ENCODE measurements at places on chromosomes 11 and 22.

DNA sequence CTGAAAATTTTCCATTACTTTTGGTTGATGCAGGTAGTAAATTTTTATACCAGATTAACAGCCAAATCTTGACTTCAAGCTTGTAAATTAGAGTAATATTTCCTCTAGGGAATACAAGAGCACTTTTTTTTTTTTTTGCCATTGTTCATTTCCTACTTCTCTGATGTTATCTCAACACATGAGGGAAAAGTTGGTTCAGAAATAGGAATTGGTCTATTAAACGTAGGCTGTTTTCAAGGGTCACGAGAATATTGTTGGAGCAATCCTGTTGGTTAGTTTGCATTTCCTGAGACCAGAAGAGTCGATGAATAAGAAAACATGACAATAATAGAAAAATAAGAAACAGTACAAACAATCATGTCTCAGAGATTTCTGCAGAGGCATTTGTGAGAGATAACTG lies 453.9 kb upstream of the CCDC179 start:
- no peak for DNase-seq

- no peak for DNase-seq
Measured at GRCh38 chr11:104619751-104620150, 278.5 kb downstream of the CASP12 start.

DNA sequence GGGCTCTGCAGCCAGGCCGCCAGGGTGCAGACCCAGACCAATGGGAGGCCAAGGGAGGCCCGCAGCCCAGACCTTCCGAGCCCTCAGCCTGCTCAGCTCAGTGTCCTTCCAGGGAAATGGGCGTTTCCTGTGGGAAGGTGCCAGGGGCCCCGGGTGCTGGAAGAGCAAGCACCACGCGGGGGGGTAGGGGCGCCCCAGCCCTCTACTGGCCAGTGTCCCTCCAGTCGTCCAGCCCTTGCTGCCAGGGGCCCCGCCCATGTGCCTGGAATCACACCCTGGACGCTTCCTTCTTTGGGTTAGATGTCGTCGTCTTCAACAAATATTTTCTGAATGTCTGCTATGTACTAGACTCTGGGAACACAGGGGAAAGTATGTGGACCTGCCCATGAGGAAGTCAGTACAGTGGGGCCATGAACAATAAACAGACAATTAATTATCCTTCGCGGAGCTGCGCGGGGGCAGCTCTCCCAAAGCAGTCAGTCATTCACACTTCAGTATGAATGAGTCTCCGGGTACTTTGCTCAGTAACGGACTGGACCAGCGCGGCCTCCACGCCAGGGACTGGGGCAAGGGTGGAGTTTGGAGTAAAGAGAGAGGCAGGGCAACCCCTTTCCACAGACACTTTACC lies 60.2 kb downstream of the CDKN1C start:
- DNase-seq, result no peak

DNA sequence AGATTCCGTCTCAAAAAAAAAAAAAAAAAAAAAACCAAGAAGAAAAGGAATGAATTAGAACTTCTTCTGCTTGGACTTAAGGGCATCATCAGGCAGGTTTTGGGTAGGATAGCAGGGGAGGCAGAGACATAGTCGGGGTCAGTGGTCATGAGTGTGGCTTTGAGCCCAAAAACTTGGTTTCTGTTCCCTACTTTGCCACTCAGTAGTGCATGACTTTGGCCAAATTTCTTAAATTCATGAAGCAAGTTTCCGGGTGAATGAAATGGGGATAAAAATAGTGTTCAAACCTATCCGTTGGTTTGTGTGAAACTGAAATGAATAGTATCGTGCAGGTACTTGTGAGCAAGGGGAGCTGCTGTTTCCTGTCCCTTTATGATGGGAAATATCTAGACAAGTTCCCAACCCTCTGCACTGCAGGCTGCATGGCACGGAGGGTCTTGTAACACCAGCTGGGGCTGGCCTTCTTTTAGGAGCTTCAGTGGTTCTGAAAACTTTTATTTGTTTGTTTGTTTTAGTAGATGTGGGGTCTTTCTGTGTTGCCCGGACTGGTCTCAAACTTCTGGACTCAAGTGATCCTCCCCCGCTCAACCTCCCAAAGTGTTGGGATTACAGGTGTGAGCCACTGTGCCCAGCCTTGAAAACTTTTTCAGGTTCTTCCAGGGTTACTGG lies 18.4 kb downstream of the NEAT1 start:
- DNase-seq, result no peak

- no peak for DNase-seq
Measured at GRCh38 chr11:129612447-129612961, 203.1 kb upstream of the TMEM45B start.

- no peak for DNase-seq
Measured at GRCh38 chr11:77206264-77207018, 78.4 kb downstream of the MYO7A start.

- DNase-seq, result no peak
Measured at GRCh38 chr11:124762624-124763155, 600 bp upstream of the ESAM start.

DNA sequence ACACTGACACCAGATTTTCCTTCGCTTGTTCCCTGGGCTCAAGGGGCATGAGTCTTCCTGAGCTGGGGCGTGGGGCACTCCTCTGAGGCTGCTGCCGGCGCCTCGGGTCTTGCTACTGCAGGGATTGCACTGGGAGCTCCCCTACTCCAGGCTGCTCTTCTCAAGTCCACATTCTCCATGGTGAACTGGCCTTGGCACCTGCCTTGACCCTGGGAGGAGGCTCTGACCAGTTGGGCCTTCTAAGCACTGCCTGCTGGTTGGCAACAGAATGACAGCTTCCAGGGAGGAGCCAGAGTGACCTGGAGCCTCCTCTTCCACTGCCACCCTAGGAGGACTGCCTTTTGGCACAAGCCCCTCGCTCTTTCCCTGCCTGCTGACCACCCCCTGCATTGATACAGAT lies 9.5 kb downstream of the FREY1 start:
- no peak for DNase-seq

DNA sequence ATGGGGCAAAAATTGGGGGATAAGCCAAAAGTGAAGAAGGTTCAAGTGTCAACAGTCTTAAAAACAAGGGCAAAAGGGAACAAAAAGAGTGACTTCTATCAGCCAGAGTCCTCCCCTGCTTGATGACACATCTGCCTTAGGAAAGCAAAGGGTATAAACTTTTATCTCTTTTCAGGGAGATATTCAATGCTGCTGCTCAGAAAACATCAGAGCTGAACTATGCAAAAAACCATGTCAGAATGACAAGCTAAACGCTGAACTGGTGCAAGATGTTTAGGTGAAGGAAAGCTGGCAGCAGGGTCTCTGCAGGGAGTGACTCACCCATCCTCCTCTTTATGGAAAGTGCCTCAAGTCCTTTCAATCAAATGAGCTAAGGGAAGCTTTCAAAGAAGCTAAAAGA lies 24.7 kb downstream of the ALG9 start:
- DNase-seq, result no peak

- no peak for DNase-seq
Measured at GRCh38 chr11:128589998-128590397, 2.6 kb upstream of the ETS1 start.

DNA sequence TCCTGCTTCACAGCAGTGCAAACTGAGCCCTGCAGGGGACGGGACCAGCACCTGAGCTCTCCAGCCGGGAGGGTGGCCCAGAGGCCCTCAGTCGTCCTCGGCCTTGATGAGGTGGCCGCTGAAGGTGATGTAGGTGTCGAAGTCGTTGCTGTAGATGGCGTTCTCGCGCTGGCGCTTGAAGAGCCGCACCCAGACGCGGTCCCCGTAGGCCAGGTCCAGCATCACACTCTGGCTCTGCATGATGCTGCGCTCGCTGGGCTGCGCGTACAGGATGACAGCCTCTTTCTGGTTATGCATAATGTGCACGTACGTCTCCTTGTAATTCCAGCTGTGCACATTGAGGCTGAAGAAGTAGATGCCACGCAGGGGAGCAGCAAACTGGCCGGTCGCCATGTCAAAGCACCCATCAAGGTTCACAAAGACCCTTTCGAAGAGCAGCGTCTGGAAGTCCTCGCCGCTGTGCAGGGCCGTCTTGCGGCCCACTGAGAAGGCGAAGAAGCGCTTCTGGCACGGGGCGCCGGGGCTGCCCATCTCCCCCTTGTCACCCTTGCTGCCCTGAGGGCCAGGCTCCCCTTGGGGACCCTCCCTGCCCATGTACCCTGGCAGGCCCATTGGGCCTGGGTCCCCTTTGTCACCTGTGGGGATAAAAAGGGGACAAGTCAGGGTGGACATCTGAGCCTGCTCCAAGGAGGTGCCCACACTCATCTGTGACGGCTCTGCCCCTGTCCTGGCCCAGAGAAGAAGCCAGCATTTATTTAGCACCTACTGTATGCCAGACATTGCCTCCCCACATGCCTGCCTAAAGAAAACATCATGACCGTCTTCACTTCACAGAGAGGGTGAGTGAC lies 5.7 kb downstream of the C1QTNF6 start:
- DNase-seq, result no peak

DNA sequence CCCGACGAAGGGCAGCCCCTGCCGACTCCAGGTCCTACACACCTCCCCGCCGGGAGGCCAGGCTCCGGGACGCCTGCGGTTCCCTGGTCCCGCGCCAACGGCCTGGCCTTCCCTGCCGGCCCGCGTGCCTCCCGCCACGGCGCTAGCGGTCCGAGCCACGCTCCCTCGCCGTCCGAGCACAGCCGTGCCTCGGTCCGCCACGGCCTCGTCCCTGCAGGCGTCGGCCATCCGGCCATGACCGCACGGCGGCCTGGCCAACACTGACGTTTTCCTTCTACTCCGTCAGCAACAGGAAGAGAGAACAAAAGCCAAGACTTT lies 532 bp downstream of the EIF4G2 start:
- DNase-seq, result no peak

DNA sequence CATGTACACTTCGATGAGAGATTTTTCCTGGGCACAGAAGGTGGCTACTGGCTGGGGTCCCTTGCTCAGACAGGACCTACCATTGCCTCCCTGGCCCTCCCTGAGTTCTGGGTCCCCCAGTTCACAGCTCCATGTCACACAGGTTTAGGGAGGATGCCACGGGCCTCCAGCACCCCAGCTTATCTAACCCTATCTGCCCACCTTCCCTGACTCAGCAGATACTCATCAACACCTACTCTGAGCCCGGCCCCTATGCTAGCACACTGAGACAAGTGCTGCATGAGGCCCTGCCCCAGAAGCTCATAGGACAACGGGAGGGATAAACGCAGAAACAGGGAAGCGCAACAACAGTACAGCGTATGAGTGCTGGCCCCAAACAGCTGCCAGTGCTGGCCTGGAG lies 9.6 kb downstream of the NAGA start:
- DNase-seq, result no peak

- no peak for DNase-seq
Measured at GRCh38 chr22:35379146-35379993, 1.5 kb upstream of the HMOX1 start.
